ENCODE measurements at places on chromosomes 1 and 21. TPM values are rescaled to one million over a fixed set of nuclear protein-coding genes. Genes with fewer than 3 reads are reported as not detected.

Gene TMEM52
- 1.5 TPM for polyA plus RNA-seq

DNA sequence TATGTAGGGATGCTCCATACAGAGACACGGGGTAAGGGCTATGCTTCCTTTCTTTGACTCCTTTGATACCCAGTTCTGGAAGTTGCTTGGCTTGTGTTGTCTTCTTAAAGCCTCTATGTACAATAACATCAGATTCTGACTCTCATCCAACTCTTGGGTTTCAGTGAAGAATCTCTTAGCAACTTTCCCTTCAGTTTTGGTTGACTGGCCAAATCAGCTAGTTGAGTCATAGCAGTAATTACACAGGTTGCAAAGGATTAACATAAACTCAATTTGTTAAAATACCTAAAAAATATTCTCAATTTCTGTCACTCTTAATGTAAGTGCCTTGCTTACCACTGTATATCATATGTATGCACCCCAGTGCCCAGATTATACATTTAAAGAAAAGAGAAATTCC lies 9.2 kb downstream of the CD1E start:
- DNase-seq, result no peak

Gene FLG2
- 0.04 TPM for polyA plus RNA-seq

GRCh38 chr1:175394739-175395138 lies 202.2 kb upstream of the KIAA0040 start:
- no peak for DNase-seq

DNA sequence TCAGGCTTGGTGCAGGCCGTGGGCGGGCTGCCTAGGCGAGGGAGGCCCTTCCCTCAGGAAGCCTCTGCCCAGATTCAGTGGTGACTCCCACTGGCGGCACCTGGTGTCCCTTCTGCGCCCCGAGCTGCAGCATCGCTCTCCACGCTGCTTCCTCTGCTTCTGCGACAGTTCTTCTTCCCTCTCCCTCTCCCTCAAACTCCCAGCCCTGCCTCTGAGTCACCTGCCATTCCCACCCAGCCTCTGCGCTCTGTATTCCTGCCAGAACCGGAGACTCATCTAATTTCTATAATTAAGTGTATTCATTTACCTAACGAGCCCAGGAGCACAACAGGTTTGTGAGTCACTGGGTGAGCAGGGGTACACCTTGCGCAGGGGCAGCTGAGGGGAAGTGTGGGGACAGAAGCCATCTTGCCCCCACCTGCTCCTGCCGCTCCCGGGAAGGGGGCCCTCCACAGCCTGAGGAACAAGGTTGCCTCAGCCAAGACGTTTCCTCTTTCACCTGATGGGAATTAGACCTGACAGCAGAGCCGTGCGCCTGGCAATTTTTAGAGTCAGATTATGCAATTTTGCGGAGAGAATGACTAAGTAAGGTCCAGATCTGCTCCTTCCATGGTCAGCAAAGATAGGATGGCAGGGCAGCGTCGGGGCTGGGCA lies 19.4 kb downstream of the KCNC4 start:
- DNase-seq, result no peak

- no peak for DNase-seq
These were observed 280.1 kb downstream of the HHAT start for GRCh38 chr1:210608767-210609166.

Gene SLC30A1
- polyA plus RNA-seq, result 36.9 TPM
